Neural progenitor cell (in vitro differentiated cells): ENCODE measurements at places on chromosomes 5 and 9.

GRCh38 chr9:120256146-120256545 lies 323.8 kb downstream of the CDK5RAP2 start:
- no peak for DNase-seq

DNA sequence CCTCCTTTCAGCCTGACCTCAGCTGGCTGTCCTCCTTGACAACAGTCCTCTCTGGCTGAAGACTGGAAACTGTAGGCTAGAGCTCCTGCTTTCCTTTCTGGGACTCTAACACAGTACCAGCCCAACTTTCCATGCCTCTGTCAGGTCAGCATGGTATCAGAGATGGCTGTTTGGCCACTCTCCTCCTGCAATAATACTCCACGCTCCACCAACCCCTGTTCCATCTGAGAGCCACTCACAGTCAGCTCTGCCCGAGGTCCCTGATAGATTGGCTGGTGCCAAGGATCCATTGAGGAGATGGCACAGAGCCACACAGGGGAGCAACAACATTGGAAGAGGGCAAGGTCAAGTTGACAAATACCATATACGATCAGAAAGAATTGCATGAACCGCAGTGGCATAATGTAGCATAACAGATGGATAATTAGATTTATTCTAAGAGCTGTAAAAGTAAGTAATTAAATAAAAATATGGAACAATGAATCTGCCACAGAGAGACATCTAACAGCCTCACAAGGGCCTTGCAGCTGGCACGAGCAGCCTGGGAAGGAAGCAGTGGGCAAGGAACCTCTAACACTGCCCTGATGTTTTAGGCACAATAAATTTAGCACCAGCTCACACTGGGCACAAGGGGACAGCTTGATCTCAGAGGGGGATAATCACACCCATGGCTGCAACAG lies 94.3 kb upstream of the LRRTM2 start:
- DNase-seq, result no peak

GRCh38 chr5:181109489-181110013 lies 21.4 kb downstream of the OR2V1 start:
- peak; percentile 58 for DNase-seq

DNA sequence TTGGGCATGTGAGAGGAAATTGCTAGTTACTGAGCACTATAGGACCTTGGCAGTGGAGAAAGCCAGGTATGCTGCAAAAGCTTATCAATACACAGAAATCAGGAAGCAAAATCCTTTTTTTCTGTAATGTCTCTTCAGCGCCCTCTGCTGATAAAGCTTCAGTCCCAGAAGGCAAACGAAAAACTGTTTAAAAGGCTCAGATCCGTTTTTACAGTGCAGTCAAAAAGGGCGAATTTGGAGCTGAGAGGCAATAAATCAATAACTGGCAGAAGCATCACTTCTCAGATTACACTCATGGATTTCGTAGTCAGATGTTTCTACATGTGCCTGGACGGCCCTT lies 1.1 kb upstream of the MAN2A1 start:
- peak; percentile 51 for DNase-seq

GRCh38 chr5:36155291-36155690 lies 3.4 kb downstream of the SKP2 start:
- DNase-seq, result no peak

DNA sequence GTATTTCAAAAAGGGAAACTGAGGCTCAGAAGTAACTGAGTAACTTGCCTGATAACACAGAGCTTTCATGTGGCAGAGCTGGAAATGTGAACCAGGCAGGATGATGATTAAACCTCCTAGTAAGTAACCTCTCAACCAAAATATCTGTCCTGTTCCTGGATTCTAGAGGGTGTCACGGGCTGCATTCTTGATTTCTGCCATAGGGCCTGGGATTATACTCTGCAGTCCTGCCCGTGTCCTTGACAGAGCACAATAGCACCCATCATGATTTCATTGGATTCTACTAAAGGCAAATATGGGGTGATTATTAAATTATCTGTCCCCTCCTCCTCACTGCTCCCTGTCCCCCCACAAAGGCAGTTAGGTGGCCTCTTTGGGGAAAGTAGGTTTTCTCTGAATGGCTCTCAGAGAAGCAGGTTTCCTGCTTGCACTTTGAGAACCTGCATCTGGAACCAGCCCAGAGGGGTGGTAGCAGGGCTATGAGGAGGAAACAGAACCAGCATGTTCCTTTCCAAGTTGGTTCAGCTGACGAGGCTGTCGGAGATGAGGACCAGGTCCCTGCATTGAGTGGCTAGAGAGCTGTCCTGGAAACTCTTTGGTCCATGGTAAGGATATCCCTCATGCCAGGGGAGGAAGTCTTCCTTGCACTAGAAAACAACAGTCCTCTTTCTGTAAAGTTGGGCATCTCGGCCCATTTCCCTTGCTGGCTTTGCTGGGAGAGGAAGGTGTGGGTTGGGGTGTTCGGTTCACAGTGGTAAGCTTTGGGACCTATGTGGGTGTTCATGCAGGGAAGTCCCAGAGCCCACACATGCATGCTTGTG lies 36.6 kb downstream of the PPARGC1B start:
- no peak for DNase-seq

DNA sequence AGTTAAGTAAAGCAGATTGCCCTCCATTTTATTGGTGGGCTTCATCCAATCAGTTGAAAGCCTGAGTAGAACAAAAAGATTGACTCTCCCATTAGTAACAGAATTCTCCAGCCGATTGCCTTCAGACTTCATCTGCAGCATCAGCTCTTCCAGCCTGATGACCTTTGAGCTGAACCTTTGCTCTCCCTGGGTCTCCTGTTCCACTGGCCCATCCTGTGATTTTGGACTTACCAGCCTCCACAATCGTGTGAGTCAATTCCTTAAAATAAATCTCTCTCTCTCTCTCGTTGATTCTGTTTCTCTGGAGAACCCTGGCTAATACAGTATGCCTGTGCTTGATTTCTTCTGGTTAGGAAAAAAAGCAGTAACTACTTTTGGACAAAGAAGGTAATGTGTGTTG lies 121.9 kb downstream of the OSTF1 start:
- DNase-seq, result no peak

- DNase-seq, result no peak
These were observed 187.7 kb upstream of the TLE4 start for GRCh38 chr9:79384091-79384490.

GRCh38 chr5:953535-954449 lies 54.8 kb upstream of the NKD2 start:
- no peak for DNase-seq

DNA sequence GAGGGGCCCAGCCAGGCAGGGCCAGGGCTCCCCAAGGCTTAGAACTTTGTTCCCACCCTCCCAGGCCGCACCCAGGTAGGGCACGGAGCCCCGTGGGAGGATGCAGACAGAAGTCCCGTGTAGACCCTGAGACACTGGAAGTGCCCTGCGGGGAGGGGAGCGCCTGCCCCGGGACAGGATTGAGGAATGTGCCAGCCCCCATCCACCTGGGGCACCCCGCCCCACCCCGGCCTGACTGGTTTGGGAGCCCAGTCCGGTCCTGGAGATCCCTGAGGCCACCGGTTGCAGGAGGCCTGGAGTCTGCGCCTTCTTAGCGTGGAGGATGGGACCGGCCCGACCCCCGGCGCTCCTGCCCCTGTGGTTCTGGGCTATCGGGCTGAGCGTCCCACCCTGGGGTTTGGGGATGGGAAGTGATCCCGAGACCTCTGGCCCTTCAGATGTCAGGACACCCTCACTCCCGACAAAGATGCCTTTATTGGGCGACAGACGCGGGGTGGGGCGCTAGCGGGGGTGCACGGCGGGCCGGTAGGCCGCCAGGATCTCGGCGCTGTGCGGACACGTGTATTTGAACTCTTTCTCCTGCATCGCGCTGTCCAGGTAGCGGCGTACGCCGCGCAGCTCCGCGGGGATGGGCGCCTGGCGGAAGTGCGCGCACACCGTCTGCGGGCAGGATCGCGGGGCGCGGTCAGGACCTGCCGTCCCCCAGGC lies 2.0 kb downstream of the CLIC3 start:
- DNase-seq, result no peak

- DNase-seq, result no peak
These were observed 6.9 kb downstream of the SHROOM1 start for GRCh38 chr5:132823481-132824050.

GRCh38 chr5:159533197-159533596 lies 202.9 kb upstream of the IL12B start:
- no peak for DNase-seq

DNA sequence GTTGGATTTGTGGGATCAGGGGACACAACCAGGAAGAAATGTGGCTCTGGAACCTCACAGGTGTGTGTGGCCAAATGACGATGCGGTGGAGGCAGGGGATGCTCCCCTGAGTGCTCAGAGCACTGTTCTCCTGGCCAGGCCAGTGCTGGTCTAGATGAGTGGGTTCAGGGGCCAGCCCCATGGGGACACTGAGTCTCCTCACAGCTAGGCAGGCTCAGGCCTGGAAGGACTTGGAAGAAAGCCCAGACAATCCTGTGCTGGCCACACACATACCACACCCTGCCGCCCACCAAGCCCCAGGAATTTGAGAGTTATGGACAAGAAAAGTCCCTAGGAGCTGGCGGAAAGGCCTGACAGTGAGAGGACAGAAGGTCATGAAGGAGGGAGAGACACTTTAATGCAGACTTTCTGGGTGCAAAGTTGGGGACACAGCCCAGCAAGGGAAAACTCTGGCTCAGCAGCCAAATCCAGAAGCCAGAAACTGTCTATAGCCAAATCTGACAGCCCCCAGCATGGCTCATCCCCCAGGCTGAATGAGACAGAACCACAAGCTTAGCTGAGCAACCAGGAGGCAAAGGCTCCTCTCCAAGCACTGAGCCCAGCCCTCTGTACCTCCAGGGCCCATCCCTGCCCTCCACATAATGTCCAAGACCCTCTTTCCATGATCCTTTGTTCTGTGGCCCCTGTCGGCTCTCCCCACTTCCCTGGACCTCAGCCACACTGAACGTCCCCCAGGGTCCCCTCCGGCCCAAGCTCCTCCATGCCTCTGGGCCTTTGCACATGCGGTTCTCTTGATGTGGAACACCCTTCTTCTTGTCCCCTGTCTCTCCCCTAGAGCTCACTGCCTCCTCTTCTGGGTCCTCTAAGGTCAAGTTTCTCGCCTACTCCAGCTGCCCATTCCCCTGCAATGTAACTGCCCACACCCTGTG lies 22.4 kb downstream of the LHX6 start:
- no peak for DNase-seq

- DNase-seq, result no peak
These were observed 494.9 kb upstream of the MEF2C start for GRCh38 chr5:89377767-89378455.

DNA sequence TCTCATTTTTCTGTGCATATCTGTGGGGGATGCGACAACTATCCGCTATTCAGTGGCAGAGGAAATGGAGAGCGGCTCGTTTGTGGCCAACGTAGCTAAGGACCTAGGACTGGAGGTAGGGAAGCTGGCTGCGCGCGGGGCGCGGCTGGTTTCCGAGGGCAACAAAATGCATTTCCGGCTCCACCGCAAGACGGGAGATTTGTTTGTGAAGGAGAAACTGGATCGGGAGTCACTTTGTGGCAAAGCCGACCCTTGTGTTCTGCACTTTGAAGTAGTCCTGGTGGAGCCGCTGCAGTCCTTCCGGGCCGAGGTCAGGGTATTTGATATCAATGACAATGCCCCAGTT lies 320 bp downstream of the PCDHB1 start:
- no peak for DNase-seq

GRCh38 chr5:77876316-77876715 lies 100.2 kb upstream of the TBCA start:
- no peak for DNase-seq

DNA sequence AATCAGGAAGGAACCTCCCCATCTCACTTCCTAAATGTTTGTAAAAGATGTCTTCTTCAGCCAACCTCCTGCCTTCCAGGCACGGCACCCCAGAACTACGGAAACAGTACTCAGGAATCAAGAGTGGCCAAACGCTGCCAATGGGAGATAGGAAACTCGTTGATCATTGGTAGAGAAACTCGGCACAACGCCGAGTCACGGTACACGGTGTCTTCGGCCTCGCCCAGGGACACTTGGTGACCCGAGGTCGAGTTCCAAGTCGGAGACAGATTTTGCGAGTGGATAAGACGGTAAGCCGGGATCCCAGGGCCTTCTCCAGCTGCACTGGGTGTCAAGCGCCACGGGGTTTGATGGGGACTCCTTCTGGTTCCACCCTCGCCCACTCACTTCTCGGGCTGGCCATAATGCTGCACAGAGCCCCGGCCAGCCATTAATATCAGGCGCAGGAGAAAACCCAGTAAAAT lies 343 bp downstream of the KIAA0825 start:
- DNase-seq, result peak; percentile 58

- DNase-seq, result no peak
These were observed 5.4 kb upstream of the GBGT1 start for GRCh38 chr9:133169102-133169501.
